ENCODE measurements at places on chromosomes 12 and 14.

DNA sequence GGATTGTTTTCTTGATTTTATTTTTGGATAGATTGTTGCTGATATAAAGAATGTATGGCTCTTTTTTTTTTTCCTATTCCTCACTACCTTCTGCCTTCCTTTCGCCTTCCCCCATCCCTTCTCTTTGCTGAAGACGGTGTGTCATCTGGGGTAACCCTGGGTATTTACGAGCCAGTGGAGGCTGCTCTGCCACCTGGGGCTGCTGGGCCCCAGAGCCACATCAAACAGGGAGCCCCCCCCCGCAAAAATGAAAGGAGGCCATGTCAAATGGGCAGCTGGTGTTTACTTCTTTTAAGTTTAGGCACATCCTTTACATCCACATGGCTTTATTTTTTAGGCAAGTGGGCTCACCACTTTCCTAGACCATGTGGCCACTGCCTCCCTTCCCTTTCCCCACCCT, 25.4 kb downstream of the CHST11 start:
- H3K27me3 ChIP-seq = no peaks in the 10 kb centered on the region
- no peak for DNase-seq
- no peak overlapping the region for H3K27ac ChIP-seq
- H3K36me3 ChIP-seq = no peaks in the 10 kb centered on the region
- H3K4me1 ChIP-seq = no peaks in the 10 kb centered on the region

DNA sequence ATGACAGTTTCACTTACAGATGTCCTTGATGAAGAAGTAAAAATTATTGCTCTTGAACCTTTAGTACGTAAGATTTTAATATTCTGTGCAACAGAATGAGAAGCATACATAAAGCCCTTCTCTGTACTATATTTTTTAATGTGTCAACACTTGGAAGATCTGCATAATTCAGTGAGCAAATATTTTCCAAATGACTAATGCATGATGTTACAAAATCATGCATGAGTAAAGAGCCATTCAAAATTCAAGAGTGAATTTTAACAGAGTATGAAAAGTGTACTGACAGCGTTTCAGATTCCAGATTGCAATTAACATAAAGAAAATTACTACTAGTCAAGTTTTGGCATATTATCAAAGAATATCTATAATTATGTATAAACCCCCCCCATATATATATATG, 101.4 kb upstream of the BBS10 start:
- no peak overlapping the region for H3K27ac ChIP-seq
- no peaks in the 10 kb centered on the region for H3K4me1 ChIP-seq
- no peaks in the 10 kb centered on the region for H3K36me3 ChIP-seq
- H3K4me3 ChIP-seq = no peak overlapping the region
- DNase-seq = no peak

GRCh38 chr12:79331870-79332269, 358.9 kb downstream of the PAWR start:
- no peaks in the 10 kb centered on the region for H3K36me3 ChIP-seq
- H3K4me3 ChIP-seq = no peak overlapping the region
- no peaks in the 10 kb centered on the region for H3K4me1 ChIP-seq
- no peak overlapping the region for H3K27ac ChIP-seq

- no peak overlapping the region for H3K27ac ChIP-seq
- no peak overlapping the region for H3K4me3 ChIP-seq
- no peak for DNase-seq
- H3K36me3 ChIP-seq = no peaks in the 10 kb centered on the region
- no peaks in the 10 kb centered on the region for H3K4me1 ChIP-seq
- no peaks in the 10 kb centered on the region for H3K27me3 ChIP-seq
Measured at GRCh38 chr12:96206936-96207662, 12.9 kb downstream of the ELK3 start.

- no peaks in the 10 kb centered on the region for H3K27me3 ChIP-seq
- no peak for DNase-seq
- no peaks in the 10 kb centered on the region for H3K4me1 ChIP-seq
- H3K36me3 ChIP-seq = peaks cover 32% of the 10 kb centered on the region
Measured at GRCh38 chr12:110343736-110344555, 59.6 kb downstream of the ANAPC7 start.

GRCh38 chr14:103196716-103197115, 73.5 kb downstream of the TNFAIP2 start:
- DNase-seq = no peak
- H3K27me3 ChIP-seq = no peaks in the 10 kb centered on the region
- no peak overlapping the region for H3K4me3 ChIP-seq

DNA sequence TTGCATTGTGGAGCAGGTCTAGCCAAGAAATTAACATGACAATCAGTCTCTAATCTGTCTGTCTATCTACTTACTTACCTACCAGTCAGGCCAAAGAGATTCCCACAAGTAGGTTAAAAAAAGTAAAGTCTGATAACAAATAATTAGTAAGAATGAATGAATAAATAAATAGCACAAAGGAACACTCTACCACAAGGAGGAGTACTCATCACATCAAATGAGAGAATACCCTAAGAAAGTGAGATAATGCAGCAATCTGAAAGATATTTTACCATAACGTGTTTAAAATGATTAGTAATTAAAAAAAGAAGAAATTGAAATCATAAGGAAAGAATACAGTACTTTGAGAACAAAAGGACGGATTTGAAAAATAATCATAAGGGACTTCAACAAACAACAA, 187.2 kb downstream of the SYNE2 start:
- H3K4me1 ChIP-seq = no peaks in the 10 kb centered on the region
- peaks cover 2% of the 10 kb centered on the region for H3K36me3 ChIP-seq
- H3K27me3 ChIP-seq = no peaks in the 10 kb centered on the region
- no peak overlapping the region for H3K4me3 ChIP-seq
- DNase-seq = no peak
- H3K27ac ChIP-seq = no peak overlapping the region

GRCh38 chr12:132227782-132228475, 83.7 kb downstream of the NOC4L start:
- DNase-seq = peak; percentile 58
- H3K4me3 ChIP-seq = no peak overlapping the region
- H3K27ac ChIP-seq = no peak overlapping the region
- no peaks in the 10 kb centered on the region for H3K4me1 ChIP-seq

- H3K36me3 ChIP-seq = no peaks in the 10 kb centered on the region
- H3K27ac ChIP-seq = no peak overlapping the region
- no peak for DNase-seq
Measured at GRCh38 chr14:81120501-81120900, 100.3 kb downstream of the GTF2A1 start.

DNA sequence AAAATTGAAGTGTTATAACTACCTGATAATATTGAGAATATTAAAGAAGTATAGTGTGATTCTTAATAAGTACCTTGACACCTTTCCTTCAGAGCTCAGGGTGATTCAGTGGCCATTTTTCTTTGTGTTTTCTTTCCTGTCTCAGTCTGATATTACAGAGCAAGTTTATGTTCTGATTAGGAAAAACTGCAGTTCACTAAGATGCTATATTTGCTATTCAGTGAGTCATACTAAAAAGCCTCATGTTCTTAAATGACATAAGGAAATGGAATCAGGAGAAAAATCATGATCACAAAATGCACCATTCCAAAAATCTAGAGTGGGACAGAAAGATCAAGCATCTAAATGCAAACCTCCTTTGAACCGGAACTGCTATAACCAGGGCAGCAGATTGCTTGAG, 390.6 kb upstream of the ATP2B1 start:
- H3K4me1 ChIP-seq = no peaks in the 10 kb centered on the region
- H3K36me3 ChIP-seq = no peaks in the 10 kb centered on the region
- H3K4me3 ChIP-seq = no peak overlapping the region
- H3K27ac ChIP-seq = no peak overlapping the region
- DNase-seq = no peak

GRCh38 chr12:113066813-113067400, 10.4 kb downstream of the DTX1 start:
- no peak for DNase-seq
- no peak overlapping the region for H3K27ac ChIP-seq
- H3K4me3 ChIP-seq = no peak overlapping the region

GRCh38 chr14:85529803-85530574, at the start of gene FLRT2:
Gene FLRT2 (plus strand): TSS chr14:85530144. CDS start chr14:85621515, 91,371 bp downstream.
- H3K27ac ChIP-seq = no peak within 1 kb of the TSS
- H3K27me3 ChIP-seq = peaks cover 2% of the 10 kb centered on the region
- peak; percentile 68 for DNase-seq
- peak within 1 kb of the TSS; percentile 45 for H3K4me3 ChIP-seq
- H3K4me1 ChIP-seq = no peaks in the 10 kb centered on the region

DNA sequence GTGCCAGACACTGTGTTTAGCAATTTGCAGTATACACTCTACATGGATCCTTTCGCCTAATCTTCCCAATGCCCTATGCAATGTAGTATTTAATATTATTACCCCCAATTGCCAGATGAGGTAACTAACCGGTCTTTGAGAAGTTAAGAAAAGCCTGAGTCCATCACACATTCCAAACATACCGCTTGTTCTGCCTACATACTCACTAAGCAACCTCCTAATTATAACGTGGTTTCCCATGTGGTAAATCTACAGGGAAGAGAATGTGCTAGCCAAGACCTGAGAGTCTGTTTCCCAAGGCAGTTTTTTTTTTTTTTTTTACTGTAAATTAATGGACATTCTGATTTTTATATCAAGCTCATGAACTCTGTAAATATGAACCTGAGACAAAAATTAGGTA, 37.2 kb downstream of the ATP2B1 start:
- DNase-seq = no peak
- H3K27ac ChIP-seq = no peak overlapping the region
- H3K4me3 ChIP-seq = no peak overlapping the region
- H3K36me3 ChIP-seq = no peaks in the 10 kb centered on the region

DNA sequence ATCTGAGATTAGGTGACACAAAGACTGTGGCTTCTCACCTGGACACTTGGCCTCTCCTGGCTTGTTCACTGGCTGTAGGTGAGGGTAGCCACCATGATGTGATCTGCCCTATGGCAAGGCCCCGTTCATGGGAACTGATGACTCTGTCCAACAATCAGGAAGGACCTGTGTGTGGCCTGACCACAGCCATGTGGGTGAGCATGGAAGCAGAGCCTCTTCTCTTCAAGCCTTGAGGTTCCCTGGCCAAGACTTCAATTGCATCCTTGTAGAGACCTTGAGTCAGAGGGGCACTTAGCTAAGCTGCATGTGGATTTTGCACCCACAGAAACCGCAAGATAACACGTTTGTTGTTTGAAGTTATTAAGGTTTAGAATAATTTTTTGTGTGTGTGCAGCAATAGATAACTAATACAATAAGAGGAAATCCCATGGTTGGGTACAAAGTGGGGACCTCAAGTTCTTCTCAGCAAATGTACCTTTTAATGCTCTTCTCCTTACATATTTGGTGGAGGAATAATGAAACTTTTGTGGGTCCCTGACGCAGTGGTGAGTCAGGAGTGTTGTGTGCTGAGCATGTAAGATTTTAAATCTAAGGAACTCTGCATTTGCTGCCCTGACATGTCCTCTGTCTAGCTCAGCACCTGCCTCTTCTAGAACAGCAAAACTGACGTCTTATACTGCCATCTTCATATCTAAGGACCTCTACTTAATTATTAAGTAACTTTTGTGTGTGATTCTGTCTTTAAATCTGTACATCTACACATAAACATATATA, 27.5 kb upstream of the PLEKHG7 start:
- DNase-seq = no peak
- no peaks in the 10 kb centered on the region for H3K4me1 ChIP-seq
- H3K36me3 ChIP-seq = no peaks in the 10 kb centered on the region
- no peak overlapping the region for H3K27ac ChIP-seq
- no peak overlapping the region for H3K4me3 ChIP-seq
